ENCODE measurements at places on chromosomes 7 and 10.

GRCh38 chr7:128168667-128169210 lies 72.3 kb upstream of the LEP start:
- DNase-seq = no peak

DNA sequence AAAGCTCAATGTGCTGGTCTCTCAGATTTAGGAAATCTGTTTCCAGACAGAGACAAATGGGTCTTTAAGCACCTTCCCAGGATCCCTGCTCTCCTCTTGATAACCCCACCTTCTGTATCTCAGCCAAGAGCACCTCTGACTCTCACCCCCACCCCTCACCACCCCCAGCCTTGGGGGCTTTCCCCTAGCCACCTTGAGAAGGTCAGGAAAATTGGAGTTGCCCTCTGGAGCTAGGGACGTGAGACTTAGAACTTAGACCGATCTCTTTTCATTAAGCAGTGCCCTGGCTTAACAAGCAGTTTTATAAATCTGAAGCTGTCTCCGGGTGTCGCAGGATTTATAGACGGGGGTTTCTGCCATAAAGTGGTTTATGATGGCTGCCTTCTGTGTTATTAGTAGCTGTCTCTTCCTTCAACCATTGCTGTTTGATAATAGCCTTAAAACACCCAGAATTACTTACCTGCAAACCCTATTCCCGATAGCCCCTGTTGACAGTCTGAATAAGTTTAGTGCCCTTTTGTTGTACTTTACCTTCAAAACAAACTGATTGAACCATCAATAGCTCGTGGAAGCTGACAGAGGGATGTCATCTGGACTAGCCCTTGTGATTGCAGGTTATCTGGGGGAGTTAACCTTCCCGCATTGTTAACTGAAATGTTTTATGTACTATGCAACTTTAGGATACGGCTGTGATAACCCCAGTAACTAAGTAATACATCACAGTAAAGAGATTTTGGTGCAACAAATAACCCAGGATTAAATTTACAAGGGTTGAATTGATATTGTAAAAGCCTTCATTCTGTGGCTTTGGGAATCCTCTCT lies 621.5 kb downstream of the LRMDA start:
- DNase-seq = no peak

- no peak for DNase-seq
Measured at GRCh38 chr10:110215286-110216170, 8.1 kb downstream of the MXI1 start.

DNA sequence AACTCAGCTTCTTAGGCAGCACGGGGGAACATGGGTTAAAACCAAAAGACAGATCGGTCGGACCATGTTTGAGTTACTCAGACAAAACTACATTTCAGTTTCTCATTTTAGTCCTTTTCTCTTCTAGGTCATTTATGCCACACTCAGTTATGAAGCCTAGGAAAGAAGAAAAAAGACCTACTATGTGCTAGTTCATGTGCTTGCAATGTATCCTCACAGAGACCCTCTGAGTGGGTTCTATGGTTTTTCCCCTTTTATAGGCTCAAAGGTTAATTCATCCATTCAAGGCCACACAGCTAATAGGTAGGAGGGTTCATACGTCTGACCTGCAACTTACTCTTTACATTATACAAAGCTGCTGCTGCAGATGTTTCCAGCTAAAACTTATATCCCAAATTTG lies 104.7 kb upstream of the ZNF438 start:
- DNase-seq = no peak

DNA sequence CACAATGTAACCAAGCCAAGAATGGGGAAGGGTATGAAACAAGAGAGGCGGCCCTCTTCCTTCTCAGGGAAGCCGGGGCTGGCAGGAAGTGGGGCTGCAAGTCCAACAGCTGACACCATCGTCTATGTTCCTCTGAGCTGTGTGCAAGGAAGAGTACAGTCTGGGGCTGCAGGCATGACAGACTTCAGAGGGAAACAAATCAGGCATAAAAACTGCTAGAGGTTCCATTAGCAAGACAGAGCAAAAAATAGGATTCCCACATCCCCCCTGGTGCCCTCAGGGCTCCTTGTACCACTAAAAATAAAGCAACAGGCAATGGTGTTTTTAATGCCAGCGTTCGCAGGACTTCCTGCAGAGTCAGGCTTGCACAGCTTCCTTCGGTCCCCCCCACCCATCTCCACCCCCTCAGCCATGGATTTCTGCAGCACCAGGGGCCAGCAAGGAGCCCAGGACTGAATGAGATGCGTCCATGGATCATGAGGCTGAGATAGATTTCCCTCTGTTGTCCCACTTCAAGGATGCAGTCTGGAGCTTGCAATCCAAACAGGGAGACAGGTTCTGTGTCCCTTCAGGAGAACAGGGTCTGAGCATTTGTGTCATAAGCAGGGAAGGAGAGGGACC lies 34.6 kb downstream of the KCNMA1 start:
- no peak for DNase-seq

DNA sequence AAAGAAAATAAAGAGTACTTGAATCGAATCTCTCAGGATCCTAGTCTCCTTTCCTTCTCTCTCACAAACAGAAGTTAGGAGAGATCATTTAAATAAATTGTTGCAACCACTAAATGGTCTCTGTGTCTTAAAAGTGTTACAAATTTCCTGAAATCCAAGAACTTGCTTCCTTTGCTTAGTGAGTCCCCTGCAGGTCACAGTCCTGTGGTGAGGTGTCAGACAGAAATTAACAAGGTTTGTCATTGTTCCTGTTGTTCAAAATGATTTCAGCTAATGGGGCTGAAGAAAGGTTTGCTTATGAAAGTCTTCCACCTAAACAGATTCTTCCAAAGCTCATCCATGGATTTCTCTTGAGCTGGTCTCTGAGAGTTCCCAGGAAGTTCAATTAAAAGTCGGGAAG lies 151.6 kb upstream of the SLC26A5 start:
- no peak for DNase-seq

GRCh38 chr10:9823268-9823930 lies 1194.3 kb upstream of the CELF2 start:
- no peak for DNase-seq

DNA sequence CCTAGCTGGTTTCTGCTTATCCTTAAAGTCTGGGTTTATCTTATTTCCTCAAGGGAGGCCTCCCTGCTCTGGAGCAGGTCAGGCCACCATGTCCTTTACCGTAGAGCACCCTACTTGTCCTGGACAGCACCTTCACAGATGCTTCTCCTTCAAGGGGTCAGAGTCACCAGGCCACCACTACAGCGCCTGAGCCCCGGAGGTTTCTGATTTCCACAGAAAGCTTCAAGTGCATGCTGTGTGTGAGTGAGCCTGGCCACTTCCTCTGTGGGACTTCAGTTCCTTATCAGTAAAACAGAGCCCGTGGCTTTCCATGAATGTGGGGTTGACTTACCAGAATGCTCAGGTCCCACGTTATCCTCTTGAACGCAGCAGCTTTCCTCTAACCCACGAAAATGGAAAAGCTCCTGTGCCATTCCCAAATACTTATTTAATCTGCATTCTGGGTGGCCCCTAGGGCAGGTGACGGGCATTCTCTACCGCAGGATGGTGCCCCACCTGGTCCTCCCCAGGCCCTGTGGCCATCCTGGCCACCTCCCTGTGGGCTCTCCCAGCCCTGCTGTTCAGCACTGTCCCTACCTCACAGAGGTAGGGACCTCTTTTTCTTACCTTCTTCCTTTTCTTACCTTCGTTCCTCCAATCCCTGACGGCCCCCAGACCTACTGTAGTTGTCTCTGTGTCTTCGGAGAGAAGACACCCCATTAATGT lies 1.4 kb upstream of the DOCK1 start:
- no peak for DNase-seq

GRCh38 chr7:18975689-18976280 lies 141.7 kb downstream of the TWIST1 start:
- DNase-seq = no peak

DNA sequence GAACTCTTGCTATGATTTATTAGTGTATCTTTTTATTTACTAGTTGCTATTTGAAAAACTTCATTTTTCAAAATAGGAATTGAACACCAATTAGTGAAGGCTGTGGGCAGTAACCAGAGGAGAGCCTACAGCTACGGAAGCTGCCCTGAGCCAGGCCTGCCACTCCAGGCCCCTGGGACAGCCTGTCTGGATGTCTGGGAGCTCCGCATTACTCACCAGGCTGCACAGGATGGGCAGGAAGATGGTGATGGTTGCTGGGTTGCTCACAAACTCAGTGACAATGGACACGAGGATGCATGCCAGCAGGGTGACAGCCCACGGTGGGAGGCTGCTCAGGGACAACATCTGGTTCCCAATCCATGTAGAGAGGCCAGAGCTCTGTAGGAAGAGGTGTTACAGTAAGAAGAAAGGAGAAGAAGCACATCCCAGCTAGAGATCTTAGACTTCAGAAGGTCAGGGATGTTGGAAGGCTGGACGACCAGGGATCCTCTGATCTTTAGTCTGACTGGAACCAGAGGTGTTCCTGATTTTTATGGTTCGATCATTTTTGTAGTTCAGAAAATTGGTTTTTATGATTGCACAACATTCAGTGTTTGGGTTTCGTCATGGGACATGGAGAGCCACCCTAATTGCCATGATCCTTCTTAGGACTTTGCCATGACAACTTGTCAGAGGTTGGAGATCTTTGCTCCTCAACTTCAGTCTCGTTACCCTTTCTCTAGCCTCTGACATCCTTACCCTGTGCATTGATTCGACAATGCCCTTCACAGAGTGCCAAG lies 23.2 kb downstream of the STMP1 start:
- DNase-seq = no peak

DNA sequence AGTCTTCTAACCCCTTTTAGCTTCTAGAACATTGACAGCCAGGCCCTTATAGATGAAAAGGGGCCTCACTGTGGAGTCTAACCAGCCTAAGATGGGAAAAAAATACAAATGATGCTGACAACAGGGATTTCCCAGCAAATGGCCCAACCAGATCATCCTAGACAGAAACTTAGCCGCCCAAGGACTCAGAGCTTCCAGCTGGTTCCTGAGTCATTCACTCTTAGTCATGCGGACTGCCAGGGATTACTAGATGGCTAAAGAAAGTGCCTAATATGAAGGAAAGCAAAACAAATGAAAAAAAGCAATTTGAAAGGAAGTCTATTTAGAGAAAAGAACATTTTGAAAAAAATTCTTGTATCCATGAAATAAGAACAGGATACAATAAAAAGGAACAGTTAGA lies 23.7 kb downstream of the TSPAN14 start:
- DNase-seq = no peak

DNA sequence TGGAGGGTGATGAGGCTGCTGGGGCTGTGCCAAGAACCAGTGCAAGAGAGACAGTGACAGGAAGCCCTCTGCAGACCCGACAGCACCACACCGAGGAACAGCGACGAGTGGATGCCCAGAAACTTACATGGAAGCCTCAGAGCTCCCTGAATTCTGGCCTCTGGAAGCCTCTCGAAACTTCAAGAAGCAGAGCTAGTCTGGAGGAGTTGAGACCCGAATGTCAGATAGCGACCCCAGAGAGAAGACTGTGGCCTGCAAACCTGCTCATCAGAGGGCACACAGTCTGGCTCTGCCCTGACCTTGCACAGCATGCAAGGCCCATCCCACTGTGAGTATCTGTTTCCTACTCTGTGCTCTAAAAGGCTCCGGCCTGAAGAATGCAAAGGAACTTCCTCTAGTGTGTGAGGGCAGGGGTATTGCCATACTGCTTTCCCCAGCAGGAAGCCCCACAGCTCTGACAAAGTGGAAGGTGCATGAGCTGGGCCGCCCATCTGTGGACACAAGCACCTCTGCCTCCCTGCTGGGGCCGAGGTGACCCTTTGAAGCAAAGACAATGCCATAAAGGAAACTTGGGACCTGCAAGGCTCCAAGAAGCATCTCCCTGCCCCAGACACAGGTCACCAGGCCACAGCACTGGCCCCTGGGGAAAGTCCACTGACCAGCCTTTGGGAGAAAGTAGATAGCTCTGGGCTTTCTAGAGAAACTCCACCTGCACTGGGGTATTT lies 10.5 kb upstream of the C10orf71 start:
- no peak for DNase-seq

Data from activated CD8-positive, alpha-beta memory T cell treated with anti-CD3 and anti-CD28 coated beads for 1 hour (primary cell).